Transverse colon (tissue), 4 donors: ENCODE measurements at places on chromosomes 12 and 14. TPM values are rescaled to one million over a fixed set of nuclear protein-coding genes. Genes with fewer than 3 reads are reported as not detected.

GRCh38 chr12:29818916-29819623, 35.3 kb upstream of the TMTC1 start:
- H3K4me3 ChIP-seq = no peak overlapping the region
- no peak overlapping the region for H3K27ac ChIP-seq
- no peak for DNase-seq
- no peaks in the 10 kb centered on the region for H3K27me3 ChIP-seq

DNA sequence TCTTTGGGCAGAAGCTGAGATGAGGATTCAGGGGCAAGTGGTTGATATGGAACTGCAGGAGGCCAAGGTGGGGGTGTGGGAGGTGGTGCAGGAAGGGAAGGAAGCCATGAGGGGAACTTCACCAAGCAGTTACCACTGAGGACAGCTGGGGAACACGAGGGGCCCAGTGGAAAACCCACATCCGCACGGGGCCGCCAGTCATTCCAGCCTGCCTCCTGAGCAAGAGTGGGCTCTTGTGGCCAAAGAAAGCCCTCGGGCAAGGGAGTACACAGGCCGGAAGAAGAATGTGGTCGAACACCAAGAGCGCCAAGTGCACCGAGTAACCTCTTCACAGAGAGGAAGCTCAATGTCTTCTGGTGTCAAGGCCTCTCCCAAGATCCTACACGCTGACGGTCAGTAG, 252.2 kb upstream of the FOXN3 start:
- no peaks in the 10 kb centered on the region for H3K27me3 ChIP-seq
- peak; percentile 34 for DNase-seq
- H3K4me3 ChIP-seq = no peak overlapping the region
- no peak overlapping the region for H3K27ac ChIP-seq
- H3K36me3 ChIP-seq = no peaks in the 10 kb centered on the region
- H3K4me1 ChIP-seq = peaks cover 7% of the 10 kb centered on the region

GRCh38 chr14:74938531-74939495, 15.8 kb upstream of the RPS6KL1 start:
- H3K36me3 ChIP-seq = no peaks in the 10 kb centered on the region
- peak overlapping the region; percentile 84 for H3K27ac ChIP-seq
- H3K4me3 ChIP-seq = no peak overlapping the region

- no peak overlapping the region for H3K4me3 ChIP-seq
- peaks cover 15% of the 10 kb centered on the region for H3K4me1 ChIP-seq
- no peak for DNase-seq
- no peaks in the 10 kb centered on the region for H3K36me3 ChIP-seq
Observed at GRCh38 chr12:93136253-93137055, 207.4 kb upstream of the EEA1 start.

DNA sequence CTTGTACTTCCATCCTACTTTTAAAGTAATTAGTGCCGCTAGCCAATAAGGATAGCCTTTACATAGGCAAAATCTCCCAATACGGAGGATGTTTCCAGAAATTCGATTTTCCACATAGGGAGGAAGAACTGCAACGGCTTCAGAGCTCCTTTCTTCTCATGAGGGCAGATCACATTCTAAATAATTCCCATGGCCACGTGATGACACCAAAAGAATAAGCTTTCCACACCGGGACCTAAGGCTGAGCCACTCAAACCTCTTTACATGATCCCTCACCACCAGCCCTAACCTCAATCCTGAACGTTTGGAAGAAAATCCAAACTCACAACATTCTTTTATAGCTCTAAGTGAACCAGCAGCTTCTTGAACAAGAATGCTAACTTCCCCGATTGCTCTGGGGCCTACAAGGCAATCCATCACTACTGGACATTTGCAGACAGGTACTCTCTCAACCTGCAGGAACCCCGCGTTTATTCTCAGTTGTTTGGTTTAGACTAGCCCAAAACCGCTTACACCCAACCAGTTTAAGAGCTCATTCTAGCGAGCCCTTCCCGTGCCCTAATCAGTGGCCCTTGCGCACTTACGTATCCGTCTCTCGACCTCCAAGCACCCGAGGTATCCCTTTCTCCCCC, 884 bp downstream of the CAPRIN2 start:
- peak overlapping the region; percentile 70 for H3K4me3 ChIP-seq
- H3K36me3 ChIP-seq = no peaks in the 10 kb centered on the region
- H3K27me3 ChIP-seq = no peaks in the 10 kb centered on the region
- H3K27ac ChIP-seq = peak overlapping the region; percentile 90

GRCh38 chr12:47870175-47870781, 34.5 kb downstream of the VDR start:
- H3K27me3 ChIP-seq = no peaks in the 10 kb centered on the region
- H3K4me3 ChIP-seq = no peak overlapping the region
- DNase-seq = peak; percentile 62
- H3K4me1 ChIP-seq = peaks cover 11% of the 10 kb centered on the region

The CARMIL3 gene
- 0.20 TPM for total RNA-seq

- no peak overlapping the region for H3K4me3 ChIP-seq
- H3K27ac ChIP-seq = no peak overlapping the region
Observed at GRCh38 chr12:120331390-120331789, 3.8 kb upstream of the PLA2G1B start.

DNA sequence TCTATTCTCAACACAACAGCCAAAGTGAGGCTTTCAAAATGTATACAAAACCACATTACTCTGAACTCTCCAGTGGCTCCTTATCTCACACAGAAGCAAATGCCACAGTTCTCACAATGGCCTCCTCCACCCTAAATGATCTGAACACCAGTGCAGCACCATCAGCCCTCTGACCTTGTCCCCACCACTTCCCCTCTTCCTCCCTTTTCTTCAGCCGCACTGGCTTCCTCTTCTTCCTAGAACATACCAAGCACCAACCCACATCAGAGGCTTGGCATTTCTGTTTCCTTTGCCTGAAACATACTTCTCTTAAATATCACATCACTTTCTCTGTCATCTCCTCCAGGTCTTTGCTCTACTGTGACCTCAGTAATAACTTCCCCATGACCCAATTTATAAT, 66.3 kb downstream of the GPR135 start:
- no peak for DNase-seq
- no peak overlapping the region for H3K27ac ChIP-seq
- H3K27me3 ChIP-seq = no peaks in the 10 kb centered on the region
- no peaks in the 10 kb centered on the region for H3K36me3 ChIP-seq
- H3K4me3 ChIP-seq = no peak overlapping the region

- no peak overlapping the region for H3K4me3 ChIP-seq
- no peak for DNase-seq
Observed at GRCh38 chr14:100409003-100409360, 85.8 kb downstream of the SLC25A47 start.

GRCh38 chr12:108043750-108044533, 85.1 kb upstream of the WSCD2 start:
- peaks cover 7% of the 10 kb centered on the region for H3K4me1 ChIP-seq
- no peak for DNase-seq
- H3K27ac ChIP-seq = no peak overlapping the region
- H3K36me3 ChIP-seq = no peaks in the 10 kb centered on the region

DNA sequence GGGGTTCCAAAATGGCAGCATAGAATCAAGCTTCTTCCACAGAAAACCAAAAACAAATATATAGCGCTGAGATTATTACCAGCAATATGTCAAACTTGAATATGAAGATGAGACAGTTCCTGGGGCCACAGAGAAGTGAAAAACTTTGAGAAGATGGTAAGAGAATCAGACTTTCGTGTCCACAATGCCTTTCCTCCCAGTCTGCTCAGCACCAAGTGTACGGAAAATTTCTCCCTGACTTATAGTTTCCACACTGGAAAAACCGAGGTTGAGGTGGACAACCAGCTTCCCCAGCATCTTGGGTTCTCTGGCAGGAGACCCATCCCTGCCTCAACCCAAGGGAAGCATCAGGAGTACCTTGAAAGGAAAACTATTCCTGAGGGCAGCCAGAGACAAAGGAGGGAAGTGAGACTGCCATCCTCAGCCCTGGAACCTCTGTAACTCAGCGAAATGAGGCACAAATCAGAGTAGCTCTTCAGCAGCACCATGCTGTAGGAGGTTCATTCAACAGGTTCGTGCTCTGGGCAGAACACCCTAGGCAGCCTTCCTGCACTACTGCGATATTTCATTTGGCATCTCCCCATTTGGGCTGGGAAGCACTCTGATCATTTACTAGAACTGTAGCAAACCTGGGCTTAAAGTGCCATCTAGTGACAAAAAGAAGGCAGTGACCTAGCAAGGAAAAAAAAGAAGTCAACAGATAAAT, 52.4 kb upstream of the CAPRIN2 start:
- no peak for DNase-seq
- H3K4me1 ChIP-seq = no peaks in the 10 kb centered on the region
- no peaks in the 10 kb centered on the region for H3K27me3 ChIP-seq

The LIN7A gene
- total RNA-seq = 7.9 TPM

The RD3L gene
- not detected for total RNA-seq

The SLC35E3 gene
- total RNA-seq = 8.1 TPM

GRCh38 chr12:16962889-16963288, 356.9 kb upstream of the LMO3 start:
- H3K27me3 ChIP-seq = no peaks in the 10 kb centered on the region
- DNase-seq = no peak
- H3K36me3 ChIP-seq = no peaks in the 10 kb centered on the region
- no peak overlapping the region for H3K27ac ChIP-seq

DNA sequence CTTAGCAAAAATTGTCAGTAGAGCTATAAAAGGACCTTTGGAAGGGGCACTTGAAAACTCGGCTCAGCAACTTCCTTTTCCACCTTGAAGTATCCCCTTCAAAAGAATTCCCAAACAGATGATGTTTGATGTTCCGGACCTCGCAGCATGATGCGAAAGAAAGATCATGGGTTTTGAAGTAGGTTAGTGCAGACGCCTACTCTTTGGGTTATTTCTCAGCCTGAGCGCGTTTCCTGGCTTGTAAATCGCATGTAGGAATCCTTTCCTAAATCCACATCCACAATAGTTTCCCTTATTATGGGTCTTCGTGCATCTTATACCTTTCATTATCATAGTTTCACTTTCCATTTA, 584 bp upstream of the NEDD1 start:
- peak overlapping the region; percentile 88 for H3K4me3 ChIP-seq
- no peaks in the 10 kb centered on the region for H3K36me3 ChIP-seq
- H3K27me3 ChIP-seq = no peaks in the 10 kb centered on the region
- peaks cover 4% of the 10 kb centered on the region for H3K4me1 ChIP-seq
- DNase-seq = no peak

The C12orf50 gene
- not detected for total RNA-seq

DNA sequence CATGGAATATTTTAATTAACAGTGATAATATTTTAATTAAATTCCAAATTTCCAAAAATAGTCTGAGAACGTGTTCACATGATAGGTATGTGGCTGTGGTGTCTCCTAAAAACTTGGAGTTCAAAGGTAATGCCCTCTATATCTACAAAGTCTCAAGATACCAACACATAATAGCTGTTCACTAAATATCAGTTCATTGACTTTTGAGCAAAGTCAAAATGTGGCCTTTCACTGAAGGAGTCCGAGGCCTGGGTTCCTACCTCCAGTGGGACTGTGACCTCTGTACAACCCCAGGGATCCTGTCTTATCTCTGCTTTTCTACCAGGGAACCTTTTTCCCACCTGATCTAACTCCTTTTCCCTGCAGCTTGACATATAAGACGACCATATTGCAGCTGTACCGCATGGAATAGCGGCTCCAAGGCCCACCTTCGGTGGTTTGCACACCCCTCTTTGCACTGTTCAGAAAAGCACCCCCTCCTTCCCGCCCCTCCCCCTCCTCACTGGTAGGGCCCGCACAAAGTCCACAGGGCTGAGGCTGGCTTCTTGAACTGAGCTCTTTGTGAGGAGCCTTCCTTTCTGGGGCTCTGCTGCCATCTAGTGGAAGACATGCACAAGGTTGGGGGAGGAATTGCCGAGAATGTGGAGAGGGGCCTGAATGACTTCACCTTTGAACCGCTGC, 3.1 kb downstream of the CCND2 start:
- peak overlapping the region; percentile 92 for H3K27ac ChIP-seq
- peaks cover 77% of the 10 kb centered on the region for H3K4me1 ChIP-seq
- H3K36me3 ChIP-seq = no peaks in the 10 kb centered on the region
- H3K4me3 ChIP-seq = peak overlapping the region; percentile 83

GRCh38 chr14:94111276-94112095, 950 bp downstream of the IFI27 start:
- H3K27ac ChIP-seq = peak overlapping the region; percentile 86
- H3K36me3 ChIP-seq = no peaks in the 10 kb centered on the region
- peaks cover 41% of the 10 kb centered on the region for H3K4me1 ChIP-seq
- H3K4me3 ChIP-seq = peak overlapping the region; percentile 41

The RNF34 gene
- total RNA-seq = 63.2 TPM

- no peak overlapping the region for H3K4me3 ChIP-seq
- H3K36me3 ChIP-seq = no peaks in the 10 kb centered on the region
- H3K4me1 ChIP-seq = peaks cover 7% of the 10 kb centered on the region
- no peak overlapping the region for H3K27ac ChIP-seq
- DNase-seq = no peak
Observed at GRCh38 chr12:106288101-106288493, 14.4 kb upstream of the TCP11L2 start.

The MAPKAPK5 gene
- 73.5 TPM for total RNA-seq

- no peak overlapping the region for H3K27ac ChIP-seq
- no peak for DNase-seq
- H3K4me1 ChIP-seq = no peaks in the 10 kb centered on the region
- H3K4me3 ChIP-seq = no peak overlapping the region
- no peaks in the 10 kb centered on the region for H3K27me3 ChIP-seq
- H3K36me3 ChIP-seq = no peaks in the 10 kb centered on the region
Observed at GRCh38 chr14:57205938-57206337, 62.8 kb downstream of the EXOC5 start.

DNA sequence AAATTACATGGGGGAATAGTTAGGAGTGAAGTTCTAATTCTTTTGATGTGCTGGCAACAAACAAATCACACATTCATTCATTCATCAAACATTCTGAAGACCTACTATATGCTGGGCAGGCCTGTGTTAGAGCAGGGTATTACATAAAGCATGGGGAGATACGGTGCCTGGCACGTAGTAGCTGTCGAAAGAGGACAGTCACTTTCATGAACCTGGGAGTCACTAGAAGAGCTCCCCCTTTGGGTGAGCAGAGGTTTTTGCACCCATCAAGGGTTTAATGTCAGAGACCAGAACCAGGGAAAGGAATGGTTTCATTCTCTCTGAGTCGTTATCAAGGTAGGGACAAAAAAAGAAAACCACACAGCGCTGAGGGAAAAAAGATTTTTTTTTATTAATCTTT, 10.0 kb downstream of the LHX5 start:
- no peak overlapping the region for H3K4me3 ChIP-seq
- H3K36me3 ChIP-seq = no peaks in the 10 kb centered on the region
- peaks cover 30% of the 10 kb centered on the region for H3K4me1 ChIP-seq
- peaks cover 97% of the 10 kb centered on the region for H3K27me3 ChIP-seq

GRCh38 chr12:85814741-85815140, 21.5 kb downstream of the RASSF9 start:
- H3K27ac ChIP-seq = no peak overlapping the region
- H3K27me3 ChIP-seq = no peaks in the 10 kb centered on the region
- no peaks in the 10 kb centered on the region for H3K36me3 ChIP-seq
- H3K4me1 ChIP-seq = no peaks in the 10 kb centered on the region
- DNase-seq = no peak

- DNase-seq = no peak
- H3K4me1 ChIP-seq = peaks cover 36% of the 10 kb centered on the region
- H3K4me3 ChIP-seq = no peak overlapping the region
- no peaks in the 10 kb centered on the region for H3K36me3 ChIP-seq
- no peak overlapping the region for H3K27ac ChIP-seq
Observed at GRCh38 chr12:131826097-131826928, 1.9 kb upstream of the MMP17 start.

The P2RX2 gene
- not detected for total RNA-seq

GRCh38 chr12:76249501-76249900, 98.7 kb downstream of the BBS10 start:
- no peak overlapping the region for H3K4me3 ChIP-seq
- DNase-seq = no peak
- no peaks in the 10 kb centered on the region for H3K4me1 ChIP-seq
- no peaks in the 10 kb centered on the region for H3K36me3 ChIP-seq
- H3K27ac ChIP-seq = no peak overlapping the region

GRCh38 chr12:48037267-48037915, 33.1 kb upstream of the COL2A1 start:
- H3K27me3 ChIP-seq = no peaks in the 10 kb centered on the region
- no peak overlapping the region for H3K4me3 ChIP-seq
- DNase-seq = no peak
- no peaks in the 10 kb centered on the region for H3K4me1 ChIP-seq

The PIK3C2G gene
- 2.7 TPM for total RNA-seq
